ENCODE measurements at places on chromosomes 11 and 22.

DNA sequence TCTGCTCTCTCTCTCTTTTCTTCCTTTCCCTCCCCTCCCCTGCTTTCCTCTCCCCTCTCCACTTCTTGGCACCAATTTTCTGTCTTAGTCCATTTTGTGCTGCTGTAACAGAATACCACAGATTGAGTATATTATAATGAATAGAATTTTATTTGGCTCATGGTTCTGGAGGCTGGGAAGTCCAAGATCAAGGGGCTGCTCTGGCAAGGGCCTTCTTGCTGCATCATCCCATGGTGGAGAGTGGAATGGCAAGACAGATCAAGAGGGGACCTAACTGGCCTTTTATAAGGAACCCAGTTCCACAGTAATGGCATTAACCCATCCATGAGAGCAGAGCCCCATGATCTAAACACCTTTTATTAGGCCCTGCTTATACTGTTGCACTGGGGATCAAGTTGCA lies 44.5 kb downstream of the ST3GAL4 start:
- no peak for DNase-seq

- DNase-seq: no peak
Observed at GRCh38 chr11:1739576-1739975, 10.8 kb downstream of the IFITM10 start.

DNA sequence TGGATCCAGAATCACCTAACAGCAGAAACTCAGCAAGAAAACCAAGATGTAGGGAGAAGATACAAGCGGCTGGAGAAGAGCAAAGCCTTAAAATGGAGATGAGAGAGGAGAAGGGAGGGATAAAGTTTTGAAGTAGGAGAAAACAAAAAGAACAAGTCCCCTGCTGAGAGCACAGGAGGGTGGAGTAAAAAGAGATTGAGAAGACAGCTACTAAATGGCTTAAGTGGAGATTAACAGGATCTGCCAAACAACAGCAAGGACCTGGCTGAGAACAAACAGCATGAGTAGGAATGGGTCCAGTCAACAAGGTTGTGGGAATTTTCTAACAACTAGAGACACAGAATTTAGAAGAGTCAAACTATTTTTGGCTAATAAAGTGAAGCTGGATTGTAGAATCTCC lies 18.1 kb downstream of the BTG4 start:
- DNase-seq: no peak

GRCh38 chr11:109958821-109959166 lies 134.4 kb upstream of the ZC3H12C start:
- no peak for DNase-seq

GRCh38 chr22:36331306-36331911 lies 56.4 kb downstream of the MYH9 start:
- peak; percentile 66 for DNase-seq

DNA sequence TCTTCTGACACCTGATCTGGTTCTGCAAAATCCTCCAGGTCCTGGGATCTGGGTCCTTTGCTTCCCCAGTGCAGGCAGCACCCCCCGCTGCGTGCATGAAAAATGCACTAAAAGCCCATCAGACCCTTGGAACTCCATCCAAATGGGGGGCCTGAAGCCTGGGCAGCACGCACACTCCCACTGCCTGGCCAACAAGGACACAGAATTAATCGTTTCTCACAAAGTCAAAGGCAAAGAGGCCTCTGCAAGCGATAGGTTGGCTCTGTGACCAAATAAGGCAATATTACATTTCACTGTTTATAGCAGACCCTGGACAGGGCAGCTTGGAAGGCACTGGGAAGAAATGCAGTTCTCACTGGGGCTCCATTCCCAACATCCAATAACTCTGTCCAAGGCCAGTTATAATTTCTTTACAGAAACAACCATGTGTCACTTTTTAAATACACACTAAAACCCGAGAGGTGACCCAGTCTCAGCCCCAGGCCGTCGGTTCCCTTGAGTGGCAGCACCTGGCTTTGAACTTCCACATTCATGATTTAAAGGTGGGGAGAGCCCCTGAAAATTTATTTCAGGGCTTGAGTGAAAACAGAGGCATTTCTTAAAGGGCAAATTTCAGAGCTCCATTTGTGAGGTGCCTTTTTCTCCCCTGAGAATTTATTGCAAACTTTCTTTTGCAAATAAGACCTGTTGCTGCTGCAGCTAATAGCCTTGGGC lies 114.4 kb upstream of the ANO1 start:
- DNase-seq: no peak

- DNase-seq: no peak
Observed at GRCh38 chr11:1665313-1665712, 31.7 kb upstream of the KRTAP5-6 start.

GRCh38 chr11:34330653-34331052 lies 27.2 kb downstream of the ABTB2 start:
- no peak for DNase-seq

- no peak for DNase-seq
Observed at GRCh38 chr11:94786264-94787126, 18.3 kb downstream of the AMOTL1 start.

DNA sequence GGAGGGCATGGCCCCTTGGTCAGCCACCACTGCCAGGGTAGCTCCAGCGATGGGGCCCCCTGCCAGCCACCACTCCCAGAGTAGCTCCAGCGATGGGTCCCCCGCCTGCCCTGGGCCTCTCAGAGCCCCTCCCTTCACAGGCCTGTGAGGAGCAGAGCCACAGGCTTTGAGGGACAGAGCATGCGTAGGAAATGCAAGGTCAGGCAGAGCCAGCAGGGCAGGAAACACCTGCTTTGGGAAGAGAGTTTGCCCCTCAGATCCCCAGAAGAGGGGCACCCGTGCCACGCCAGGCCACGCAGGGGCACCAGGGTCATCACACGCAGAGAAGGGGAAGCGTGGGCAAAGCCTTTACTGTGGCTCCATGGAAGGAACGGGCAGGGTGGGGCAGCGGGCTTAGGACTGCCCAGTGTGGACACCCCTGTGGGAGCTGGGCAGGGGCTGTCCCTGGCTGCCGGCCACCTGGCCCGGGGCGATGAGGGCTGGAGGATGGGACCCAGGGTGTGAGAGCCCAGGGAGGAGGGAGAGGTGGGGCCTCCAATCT lies 477.8 kb downstream of the BRD1 start:
- DNase-seq: no peak

GRCh38 chr11:117314840-117315239 lies 1.2 kb downstream of the BACE1 start:
- no peak for DNase-seq

GRCh38 chr11:134835561-134835960 lies 423.5 kb upstream of the B3GAT1 start:
- DNase-seq: no peak

DNA sequence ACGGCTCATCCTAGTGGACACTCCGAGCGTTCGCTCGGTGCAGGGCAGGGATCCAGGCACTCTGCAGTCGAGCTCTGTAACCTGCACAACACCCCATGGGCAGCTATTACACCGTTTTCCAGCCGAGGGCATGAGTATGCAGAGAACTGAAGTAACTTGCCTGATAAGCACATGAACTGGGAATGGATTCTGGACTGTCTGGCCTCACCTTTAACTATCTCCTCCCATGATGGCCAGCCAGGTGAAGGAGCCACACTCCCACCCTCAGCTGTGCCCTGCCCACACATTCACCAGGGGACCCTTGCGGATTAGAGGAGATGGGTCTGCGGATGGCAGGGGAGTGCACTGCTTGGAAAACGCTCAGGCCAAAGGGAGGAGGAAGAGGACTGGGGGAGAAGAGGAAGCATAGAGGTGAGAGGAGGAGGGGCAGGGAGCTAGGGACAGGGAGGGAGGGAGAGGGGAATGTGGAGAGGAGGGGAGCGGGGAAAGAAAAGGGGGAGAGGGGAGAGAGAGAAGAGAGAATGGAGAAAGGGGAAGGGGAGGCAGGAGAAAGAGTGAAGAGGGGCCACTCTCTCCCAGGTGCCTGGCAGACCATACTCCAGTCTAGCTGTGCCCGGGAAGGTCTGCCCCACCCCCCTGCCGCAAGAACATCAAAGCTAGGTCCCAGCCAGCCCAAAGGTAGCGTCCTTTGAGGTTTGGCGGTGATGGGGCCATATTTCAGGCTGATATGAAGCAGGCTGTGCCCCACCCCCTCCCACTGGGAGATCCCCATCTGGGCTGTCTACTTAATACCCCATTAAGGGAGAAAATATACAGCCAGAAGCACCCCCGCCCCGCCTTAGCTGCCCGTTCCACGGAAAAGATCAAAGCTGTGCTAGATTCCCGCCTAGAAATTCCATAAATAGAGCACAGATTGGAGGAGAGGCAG lies 33.2 kb upstream of the TCF20 start:
- no peak for DNase-seq

DNA sequence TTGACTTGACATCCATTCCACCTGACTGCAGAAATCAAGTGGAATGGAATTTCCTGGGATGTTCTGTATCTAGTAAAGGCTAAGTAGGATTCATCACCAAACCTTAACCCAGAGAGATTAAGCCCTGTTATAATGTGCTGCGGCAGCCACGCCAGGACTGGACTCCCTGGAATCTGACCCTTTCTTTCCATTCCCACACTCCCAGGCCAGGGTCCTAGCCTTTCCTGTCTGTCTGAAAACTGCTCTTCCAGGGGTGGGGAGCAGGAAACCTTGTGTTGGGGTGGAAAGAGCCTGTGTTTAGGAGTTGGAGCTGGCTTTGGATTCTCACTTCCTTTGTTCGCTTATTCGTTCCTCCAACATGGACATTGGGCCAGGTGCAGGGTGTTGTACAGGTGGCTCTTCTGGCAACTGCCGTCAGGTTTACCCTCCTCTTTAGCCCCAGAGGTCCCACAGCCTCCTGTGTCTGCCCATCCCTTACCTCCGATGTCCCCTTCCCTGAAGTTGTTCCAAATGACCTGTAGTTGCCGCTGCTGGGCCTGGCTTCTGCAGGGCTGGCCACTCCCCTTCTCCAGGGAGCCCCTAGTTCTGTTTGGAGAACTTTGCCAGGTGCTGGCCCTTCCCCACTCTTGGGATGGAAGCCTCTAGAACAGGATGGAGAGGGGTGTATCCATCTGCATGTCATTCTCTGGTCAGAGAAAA lies 20.5 kb upstream of the PARVB start:
- DNase-seq: no peak

GRCh38 chr11:92440701-92441442 lies 216.3 kb downstream of the FAT3 start:
- no peak for DNase-seq

DNA sequence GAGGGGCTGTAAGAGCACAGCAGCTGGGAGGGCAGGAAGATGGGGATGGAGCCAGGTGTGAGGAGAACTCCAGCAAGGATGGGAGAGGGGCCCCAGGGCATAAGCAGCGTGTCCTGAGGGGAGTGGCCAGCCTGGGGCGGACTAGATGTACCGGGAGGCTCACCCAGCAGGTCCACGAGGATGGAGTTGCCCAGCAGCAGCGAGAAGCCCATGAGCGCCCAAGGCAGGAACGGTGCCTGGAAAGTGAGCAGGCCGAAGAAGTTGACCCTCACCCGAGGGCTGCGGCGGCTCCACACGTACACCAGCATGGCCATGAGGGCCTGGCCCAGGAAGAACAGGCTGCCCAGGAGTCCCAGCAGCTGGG lies 1.3 kb downstream of the DERL3 start:
- DNase-seq: no peak

GRCh38 chr22:49699928-49700498 lies 127.7 kb downstream of the BRD1 start:
- DNase-seq: no peak

DNA sequence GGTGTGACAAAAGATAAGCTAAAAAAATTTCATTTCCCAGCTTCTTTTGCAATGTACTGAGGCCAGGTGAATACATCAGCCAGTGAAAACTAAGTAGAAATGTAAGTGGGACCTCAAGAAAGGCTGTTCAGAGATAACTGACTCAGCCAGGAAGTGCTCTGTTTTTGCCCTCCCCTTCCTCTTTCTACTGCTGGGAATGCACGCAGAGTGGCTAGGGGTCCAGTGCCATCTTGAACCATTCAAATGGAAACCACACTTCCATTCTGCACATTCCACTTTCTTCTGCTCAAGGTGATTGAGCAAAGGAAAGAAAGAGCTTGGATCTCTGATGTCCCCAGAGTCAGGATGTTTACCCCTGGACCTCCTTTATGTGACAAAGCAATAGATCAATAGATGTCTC lies 27.8 kb upstream of the LMO2 start:
- DNase-seq: no peak

GRCh38 chr11:77202941-77203900 lies 75.2 kb downstream of the MYO7A start:
- no peak for DNase-seq

- DNase-seq: no peak
Observed at GRCh38 chr11:8766043-8766987, 83.7 kb downstream of the RPL27A start.

GRCh38 chr11:75402002-75402773 lies 2.9 kb downstream of the RPS3 start:
- no peak for DNase-seq

DNA sequence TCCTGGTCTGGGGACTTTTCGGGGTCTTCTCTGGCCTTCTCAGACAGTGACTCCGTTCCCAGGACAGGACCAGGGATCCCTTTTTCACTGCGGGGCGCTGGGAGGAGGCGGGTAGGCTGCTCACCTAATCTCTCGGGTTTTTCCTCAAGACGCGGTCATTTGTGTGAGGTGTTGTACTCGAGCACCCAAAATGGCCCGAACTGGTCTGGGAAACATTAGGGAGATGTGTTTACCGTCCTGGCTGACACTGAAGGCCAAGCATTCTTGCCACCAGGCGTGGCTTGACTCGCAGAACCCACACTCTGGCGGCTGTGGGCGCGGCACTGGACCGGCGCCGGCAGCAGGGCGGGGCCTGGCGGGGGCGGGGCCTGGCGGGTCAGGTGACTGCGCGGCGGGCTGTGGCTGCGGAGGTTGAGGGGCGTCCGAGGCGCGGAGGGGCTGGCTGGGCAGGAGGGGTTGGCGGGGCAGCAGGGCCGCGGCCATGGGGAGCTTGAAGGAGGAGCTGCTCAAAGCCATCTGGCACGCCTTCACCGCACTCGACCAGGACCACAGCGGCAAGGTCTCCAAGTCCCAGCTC lies at the start of gene SWAP70:
TSS of gene SWAP70 (plus strand) at position 379 of the 577 bp plus-strand sequence. CDS start at position 482, 103 bp downstream.
- DNase-seq: peak; percentile 48

DNA sequence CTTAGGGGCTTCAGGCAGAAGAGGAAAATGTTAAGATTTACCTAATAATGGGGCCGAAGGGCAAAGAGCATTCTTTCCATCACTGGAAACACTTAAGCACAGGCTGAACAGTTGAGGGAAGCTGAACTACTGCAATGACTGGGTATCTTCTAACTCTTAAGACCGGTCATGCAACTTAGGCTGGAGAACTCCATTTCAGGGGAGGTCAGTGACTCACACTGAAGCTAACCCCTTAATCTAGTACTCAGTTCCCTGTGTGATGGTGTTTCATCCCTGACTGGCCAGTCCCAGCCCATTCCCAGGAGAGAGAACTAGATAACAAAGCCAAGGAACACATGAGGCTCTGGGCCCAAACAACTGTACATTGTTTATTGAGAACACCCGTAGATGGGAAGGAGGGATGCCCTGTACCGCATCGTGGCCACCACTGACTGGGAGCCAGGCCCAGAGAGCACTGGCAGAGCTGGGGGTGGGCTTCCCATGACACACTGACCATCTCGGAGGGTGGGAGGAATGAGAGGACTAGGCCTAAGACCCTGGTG lies 10.5 kb downstream of the RPL27A start:
- no peak for DNase-seq

- no peak for DNase-seq
Observed at GRCh38 chr11:72584939-72585597, 89.2 kb downstream of the PDE2A start.

GRCh38 chr22:22933100-22933806 lies 45.6 kb downstream of the IGLL5 start:
- no peak for DNase-seq

GRCh38 chr22:25419247-25420113 lies 145.0 kb upstream of the GRK3 start:
- no peak for DNase-seq

Measured in NK-92 treated with Interleukin-12 subunit alpha and Interleukin-12 subunit beta, amount 100 ng/mL, for 24 hours (cell line).